Nucleus accumbens (tissue), 56 donors: ENCODE measurements at places on chromosomes 12 and 14.

GRCh38 chr14:100239211-100239839 lies 381 bp downstream of the YY1 start:
- DNase-seq, result no peak

DNA sequence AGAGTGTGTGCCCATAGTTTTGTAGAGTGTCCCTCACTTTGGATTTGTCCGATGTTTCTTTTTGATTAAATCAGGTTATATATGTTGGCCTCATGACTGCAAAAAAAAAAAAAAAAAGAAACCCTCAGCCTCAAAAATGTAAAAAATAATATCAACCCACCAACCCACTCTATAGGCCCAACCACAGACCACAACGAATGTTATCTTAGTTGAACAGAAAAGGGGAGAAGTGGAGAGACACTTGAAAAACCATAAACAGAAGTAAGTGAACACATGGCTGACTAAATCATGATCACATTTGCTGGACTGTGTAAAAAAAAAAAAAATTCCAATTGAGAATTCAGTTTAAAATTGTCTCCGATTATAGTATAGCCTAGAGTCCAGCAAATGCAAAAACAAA lies 45.5 kb upstream of the ST8SIA1 start:
- no peak for DNase-seq

GRCh38 chr12:116476227-116476822 lies 82.9 kb upstream of the MAP1LC3B2 start:
- no peak for DNase-seq

DNA sequence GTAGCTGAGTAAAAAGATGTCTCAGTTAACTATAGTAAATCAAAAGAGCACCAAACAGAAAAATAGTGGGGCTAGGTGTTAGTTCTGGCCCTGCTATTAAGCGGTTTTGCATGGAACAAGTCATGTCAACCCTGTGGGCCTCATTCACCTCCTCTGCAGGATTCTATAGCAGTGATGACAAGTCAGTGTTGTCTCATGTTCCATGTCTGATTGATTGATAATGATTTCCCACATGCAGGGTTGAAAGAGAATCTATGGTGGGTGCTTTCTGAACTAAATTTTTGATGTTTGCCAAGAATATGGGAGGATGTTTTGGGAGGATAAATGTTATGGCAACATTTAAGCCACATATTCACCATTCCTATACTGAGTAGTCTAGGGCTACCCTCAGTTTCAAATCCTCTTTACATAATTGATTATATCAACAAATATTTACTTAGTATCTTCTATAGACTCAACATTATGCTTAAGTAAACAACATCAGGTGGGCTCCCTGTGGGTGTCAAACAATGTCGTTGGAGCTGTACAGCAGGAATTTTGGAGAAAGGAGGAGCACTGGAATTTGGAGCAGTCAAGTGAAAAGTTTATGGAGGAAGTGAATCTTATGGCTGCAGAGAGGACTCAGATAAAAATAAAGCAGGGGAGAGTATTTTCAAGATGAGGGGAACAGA lies 48.6 kb downstream of the IRAK3 start:
- DNase-seq, result no peak

DNA sequence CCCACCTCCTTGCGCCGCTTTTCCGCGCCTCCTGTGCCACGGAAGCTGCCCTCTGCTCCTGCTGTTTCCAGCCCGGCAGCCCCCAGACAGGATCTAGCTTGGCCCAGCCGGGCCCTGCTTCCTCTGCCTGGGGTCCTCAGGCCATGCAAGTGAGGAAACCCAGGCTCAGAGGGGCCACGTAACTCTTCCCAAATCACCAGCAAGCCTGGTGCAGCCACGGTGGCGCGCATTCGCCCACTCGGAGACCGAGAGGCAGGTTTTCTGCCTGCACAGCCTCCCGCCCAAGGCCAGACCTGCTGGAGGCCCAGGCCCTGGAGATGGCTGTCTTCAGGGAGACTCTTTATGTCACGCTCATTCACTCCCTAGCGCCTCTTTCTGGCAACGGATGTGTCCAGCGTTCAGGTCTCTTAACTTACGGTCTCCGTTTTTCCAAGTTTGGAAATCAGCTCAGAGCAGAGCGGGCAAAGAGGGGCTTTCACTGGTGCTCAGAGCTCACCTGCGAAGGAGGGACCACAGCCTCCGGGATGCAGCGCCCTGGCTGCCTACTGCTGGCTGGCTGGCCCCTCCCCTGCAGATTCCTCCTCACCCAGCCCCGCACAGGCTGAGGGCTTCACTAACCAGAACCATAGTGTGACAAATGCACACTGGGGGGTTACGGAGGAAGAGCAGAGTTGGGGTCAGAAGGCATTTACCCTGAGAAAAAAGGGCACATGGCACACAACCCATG lies 20.6 kb upstream of the CEP170B start:
- DNase-seq, result no peak

DNA sequence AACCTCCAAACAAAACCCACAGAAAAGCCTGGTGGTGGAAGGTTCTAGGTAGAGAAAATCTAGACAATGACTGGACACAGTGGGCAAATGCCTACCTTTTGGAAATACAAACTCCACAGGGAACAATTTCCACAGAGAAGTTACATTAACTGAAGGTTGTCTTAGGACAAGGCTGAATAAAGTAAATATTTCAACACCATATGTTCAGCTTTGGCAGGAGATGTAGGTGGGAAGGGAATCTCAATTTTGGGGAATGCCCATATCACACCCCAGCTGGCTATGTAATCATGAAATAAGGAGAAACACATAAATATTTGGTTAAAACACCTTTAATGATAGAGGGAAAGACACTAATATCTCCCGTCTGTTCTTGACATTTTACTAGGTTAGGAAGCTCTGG lies 5.4 kb downstream of the SALL2 start:
- DNase-seq, result no peak

DNA sequence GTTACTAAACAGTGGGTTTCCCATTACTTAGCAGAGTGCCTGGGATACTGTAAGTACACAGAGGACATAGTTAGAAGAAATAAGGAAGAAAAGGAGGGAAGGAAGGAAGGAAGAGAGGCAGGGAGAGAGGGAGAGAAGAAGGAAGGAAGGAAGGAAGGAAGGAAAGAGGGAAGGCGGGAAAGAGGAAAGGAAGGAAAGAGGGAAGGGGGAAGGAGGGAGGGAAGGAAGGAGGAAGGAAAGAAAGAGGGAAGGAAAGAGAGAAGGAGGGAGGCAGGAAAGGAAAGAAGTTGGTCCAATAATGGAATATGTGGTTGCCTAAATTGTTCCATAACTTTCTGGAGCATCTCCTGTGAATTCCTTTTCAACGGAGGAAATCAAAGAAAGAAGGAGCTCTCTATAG lies 1230.4 kb downstream of the AACS start:
- DNase-seq, result no peak

GRCh38 chr12:50933459-50934124 lies 18.8 kb upstream of the HIGD1C start:
- DNase-seq, result no peak

DNA sequence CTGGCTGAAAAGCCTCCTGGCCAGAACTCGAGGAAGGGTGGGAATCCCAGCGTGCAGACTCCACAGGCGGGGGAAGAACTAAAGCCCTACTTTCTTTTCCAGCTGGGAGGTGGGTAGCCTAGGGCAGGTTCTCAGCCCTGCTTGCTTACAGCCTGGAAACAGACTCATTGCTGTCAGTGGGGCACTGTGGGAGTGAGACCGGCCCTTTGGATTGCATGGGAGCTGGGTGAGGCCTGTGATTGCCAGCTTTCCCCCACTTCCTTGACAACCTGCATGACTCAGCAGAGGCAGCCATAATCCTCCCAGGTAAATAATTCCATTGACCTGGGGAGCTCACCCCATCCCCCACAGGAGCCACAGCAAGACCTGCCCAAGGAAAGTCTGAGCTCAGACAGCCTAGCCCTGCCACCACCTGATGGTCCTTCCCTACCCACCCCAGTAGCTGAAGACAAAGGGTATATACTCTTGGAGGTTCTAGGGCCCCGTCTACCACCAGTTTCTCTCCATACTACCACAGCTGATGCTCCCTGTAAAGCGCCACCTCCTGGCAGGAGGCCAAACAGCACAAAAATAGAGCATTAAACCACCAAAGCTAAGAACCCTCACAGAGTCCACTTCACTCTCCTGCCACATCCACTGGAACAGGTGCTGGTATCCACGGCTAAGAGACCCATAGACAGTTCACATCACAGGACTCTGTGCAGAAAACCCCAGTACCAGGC lies 294.1 kb downstream of the SEC23A start:
- no peak for DNase-seq

GRCh38 chr12:32983968-32984367 lies 87.4 kb upstream of the PKP2 start:
- DNase-seq, result no peak

DNA sequence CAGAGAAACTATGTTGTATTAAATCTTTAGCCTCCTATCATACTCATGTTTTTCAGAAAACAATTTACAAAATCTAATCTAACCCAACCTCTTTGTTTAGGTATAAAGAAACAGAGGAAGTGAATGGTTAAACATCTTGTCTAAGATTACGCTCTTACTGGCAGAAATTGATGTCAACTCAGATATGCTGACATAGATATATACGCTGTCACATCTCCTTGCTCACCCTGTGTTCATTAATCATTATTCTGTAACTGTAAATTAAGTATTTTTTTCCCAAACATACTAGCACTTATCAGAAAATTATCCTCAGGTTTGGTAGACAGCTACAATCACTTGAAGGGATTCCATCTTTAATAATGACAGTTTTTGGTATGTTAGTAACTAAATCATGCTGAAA lies 1127.6 kb upstream of the SEL1L start:
- no peak for DNase-seq

- DNase-seq, result no peak
Observed at GRCh38 chr12:21849878-21850277, 75.4 kb upstream of the KCNJ8 start.

DNA sequence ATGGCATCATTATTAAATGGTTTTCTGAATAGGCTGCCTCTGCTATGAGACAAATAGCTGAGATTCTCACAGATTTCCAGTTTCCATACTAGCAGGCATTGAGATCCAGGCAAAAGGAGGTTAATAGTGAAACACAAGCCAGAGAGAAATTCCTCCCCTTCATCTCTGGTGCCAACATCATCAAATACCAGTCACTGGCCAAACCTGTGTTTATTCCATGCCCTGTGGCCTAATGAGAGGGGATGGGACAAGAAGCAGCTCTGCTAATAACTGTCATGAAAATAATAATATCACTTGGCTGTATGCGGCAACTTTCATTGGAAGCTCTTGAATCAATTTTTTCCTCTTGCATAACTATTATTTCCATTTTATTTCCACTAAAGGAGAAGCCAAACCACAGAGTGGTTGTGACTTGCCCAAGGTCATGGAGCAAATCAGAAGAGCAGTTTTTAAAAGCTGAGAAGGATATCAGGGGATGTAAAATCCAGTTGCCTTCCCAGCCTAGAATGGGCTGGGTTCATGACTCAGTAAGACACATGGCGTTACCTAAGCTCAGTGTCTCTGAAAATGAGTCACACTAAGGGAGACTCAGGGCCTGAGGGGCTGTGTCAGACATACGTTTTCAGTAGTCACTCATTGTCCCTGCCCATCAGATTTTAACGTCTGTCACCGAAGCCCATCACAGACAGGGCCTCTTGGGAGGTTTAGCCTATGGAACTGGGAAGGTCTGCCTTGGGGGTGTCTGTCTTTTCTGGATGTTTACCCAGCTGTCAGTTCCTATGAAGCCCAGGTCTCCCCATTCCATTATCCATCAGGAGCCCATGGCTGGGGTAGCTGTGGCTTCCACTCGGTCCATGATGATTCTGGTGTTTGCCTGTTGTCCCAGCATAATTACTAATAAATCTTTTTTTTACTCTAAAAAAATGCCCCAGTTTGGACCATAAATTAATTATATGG lies 208.8 kb upstream of the EEA1 start:
- no peak for DNase-seq
